ENCODE measurements at places on chromosomes 6 and 20.

GRCh38 chr20:51396365-51396909 is 146.1 kb downstream of the NFATC2 start:
- DNase-seq = no peak

- DNase-seq = no peak
These were observed 80.8 kb downstream of the BMP6 start for GRCh38 chr6:7806711-7807110.

GRCh38 chr6:31125162-31125561 is 4.9 kb upstream of the CDSN start:
- no peak for DNase-seq

DNA sequence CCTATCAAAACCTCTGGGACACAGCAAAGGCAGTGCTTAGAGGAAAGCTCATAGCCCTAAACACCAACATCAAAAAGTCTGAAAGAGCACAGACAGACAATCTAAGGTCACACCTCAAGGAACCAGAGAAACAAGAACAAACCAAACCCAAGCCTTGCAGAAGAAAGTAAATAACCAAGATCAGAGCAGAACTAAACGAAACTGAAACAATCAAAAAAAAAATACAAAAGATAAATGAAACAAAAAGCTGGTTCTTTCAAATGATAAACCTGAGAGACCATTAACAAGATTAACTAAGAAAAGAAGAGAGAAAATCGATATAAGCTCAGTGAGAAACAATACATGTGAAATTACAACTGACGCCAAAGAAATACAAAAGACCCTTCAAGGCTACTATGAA is 34.8 kb upstream of the RUNX2 start:
- DNase-seq = no peak

DNA sequence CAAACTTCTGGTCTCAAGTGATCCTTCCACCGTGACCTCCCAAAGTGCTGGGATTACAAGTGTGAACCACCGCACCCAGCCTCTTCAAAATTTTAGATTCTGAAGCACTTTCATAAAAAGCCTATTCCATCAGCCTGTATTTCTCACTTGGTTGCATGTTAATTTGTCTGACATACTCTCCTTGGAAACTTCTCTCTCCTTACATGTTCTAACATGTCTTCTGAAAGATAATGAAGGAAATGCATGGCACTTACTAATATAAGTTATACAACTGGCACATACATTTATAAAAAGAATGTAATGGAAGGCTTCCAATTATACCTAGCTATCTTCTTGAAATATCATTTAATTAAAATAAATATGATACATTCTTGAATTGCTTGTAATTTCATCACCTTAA is 597.5 kb downstream of the TBC1D32 start:
- DNase-seq = no peak

- DNase-seq = no peak
These were observed 89.4 kb downstream of the PDE10A start for GRCh38 chr6:165573671-165574070.

DNA sequence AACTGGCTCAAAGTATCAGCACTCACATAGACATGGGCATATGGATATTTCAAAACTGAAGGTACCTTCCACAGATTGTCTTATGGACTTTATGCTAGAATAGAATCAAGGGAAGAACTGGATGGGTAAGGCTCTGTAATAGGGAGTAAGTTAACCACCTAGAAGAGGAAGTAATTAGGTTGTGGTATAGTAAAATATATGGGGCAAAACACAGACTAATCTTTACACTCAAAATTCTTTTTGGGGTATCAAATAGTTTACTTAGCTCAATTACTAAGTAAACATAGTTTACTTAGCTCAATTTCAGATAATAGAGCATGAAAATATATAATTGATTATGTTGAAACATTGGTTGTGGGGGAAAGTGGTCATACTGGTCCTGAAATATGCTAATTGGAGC is 94.2 kb upstream of the ATXN1 start:
- DNase-seq = no peak

GRCh38 chr6:19478992-19479391 is 358.2 kb upstream of the ID4 start:
- no peak for DNase-seq

DNA sequence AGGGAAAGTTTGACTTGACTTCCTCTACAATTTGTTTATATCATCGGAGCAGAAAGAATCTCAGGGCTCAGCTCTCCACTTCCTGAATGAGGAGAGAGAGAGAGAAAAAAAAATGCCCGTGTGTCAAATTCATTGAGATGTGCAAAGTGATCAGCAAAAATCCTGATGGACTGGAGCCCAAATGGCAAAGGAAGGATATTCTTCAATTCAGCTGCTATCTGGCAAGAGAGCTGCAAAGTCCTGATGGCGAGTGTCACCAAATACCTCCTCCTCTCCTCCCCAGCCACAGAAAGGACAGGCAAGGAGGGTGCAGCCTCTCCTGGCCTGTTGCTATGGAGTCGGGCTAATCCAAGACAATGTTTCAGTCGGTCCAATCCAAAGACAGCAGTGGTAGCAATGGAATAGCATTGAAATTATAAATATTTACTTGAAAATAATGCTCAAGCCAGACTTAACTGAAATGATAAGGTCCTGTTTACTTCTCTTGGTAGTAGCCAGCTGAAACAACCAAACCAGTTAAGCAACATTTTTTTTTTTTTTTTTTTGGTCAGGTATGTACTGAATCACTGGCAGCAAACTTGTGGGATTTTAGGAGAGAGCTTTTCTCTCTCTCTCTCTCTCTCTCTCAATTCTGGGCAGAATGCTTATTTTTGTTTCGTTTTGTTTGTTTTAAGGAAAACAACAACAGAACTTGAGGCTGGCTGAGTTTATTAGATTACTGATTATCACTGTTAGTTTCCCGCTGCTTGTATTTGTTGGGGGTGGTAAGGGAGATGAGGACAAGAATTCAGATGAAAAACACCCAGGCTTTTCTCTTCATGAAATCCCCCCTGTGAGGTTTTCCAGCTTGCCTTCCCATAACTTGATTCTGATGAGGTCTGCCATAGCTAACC is 204.2 kb downstream of the BCAS1 start:
- no peak for DNase-seq

DNA sequence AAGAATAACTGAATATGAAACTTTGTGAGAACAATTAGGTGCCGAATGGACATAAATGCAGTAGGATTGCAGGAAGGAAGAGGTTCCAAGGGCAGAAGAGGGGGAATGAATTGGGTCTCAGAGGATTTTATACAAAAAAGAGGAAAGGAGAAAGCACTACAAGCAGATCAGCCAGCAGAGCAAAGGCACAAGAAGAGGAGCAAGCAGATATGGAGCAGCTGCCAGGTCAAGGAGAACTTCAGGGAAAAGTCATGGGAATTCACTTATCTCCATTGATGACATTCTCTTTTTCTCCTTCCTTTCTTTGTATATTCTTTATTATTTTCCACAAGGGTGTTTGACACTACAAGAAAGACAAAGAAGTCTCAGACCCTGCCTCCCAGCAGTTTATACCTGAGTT is 9.6 kb downstream of the DSE start:
- DNase-seq = no peak

- DNase-seq = no peak
These were observed 65.5 kb upstream of the BTN3A2 start for GRCh38 chr6:26299286-26300042.

DNA sequence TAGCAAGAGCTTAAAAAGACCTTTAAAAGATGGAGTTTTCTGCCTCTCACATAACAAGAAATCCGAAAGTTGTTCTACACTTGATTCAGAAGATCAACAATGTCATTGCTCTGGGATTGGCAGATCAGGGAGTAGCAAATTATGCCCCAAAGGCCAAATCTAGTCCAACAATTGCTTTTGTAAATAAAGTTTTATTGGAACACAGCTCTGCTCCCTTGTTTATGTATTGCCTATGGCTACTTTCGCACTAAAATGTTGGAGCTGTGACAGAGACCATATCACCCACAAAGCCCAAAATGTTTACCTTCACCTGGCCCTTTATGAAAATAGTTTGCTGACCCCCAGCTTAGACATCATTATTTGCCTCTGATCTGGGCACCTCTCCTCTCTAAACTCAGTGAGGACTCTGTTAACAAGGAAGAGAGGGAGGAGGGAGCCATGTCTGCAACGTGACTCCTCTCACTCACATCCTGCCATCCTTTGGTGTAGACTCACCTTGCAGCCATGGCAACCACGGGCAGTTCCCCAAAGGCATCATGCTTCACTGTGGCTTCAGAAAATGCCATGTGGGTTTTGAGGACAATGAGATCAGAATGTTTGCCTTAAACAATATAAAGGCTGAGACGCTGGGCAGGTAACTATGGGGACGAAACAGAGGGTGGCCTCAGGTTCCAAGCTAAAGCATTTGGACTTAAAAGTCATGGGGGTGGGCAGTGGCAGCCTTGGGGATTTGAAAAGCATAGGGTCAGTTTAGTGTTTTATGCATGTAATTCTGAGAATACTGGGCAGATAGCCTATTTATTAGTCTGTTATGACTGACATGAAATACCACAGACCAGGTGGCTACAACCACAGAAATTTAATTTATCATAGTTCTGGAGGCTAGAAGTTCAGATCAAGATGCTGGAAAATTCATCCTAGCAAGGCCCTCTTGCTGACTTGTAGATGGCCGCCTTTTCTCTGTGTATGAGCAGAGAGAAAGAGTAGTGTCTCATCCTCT is 149.7 kb upstream of the TNFAIP3 start:
- no peak for DNase-seq

GRCh38 chr6:3516092-3516491 is 59.2 kb upstream of the SLC22A23 start:
- no peak for DNase-seq

- no peak for DNase-seq
These were observed 59.6 kb upstream of the EIF2S2 start for GRCh38 chr20:34171640-34172039.

GRCh38 chr20:8547035-8547650 is 415.1 kb downstream of the PLCB1 start:
- DNase-seq = no peak

GRCh38 chr20:49207076-49207475 is 12.1 kb upstream of the DDX27 start:
- DNase-seq = no peak

DNA sequence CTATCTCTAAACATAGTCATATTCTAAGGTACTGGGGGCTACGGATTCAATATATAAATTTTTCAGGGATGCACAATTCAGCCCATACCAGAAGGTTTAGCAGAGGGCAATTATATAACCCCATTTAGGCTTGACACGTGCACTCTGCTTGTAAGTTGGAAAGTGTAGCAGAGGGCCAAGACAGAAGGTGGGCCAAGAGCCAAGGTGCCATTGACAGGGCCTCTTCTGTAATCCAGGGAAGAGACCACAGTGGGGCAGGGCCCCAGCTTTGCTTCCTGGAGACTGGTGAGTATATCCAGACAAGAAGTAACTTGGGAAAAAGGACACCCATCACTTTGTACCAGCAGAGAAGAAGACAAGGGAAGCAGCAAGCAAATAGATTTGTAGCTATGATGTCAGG is 672.4 kb upstream of the MARCKS start:
- DNase-seq = no peak

- no peak for DNase-seq
These were observed 10.2 kb downstream of the COL10A1 start for GRCh38 chr6:116115781-116116180.

DNA sequence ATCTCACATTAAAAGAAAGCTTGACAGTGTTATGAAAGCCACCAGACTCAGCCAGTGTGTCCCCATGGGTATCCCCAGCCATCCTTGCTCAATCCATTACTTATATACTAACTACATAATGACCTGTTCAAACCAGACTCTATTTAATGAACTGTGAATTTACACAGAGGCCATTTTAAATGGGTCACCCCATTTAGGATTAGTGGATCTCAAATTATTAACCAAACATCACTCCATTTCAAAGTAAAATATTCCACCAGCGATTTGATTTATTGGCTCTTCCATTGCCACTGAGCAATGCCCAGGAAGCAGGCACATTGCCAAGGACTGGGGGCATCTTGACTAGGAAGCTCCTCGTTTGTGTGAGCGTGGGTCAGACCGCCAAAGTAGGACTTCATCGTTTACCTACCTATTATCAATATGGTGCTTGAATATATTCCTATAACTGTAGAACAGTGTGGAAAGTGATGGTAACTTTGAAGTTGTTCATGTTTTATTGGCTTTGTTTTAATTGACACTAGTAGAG is 15.5 kb upstream of the NPEPL1 start:
- no peak for DNase-seq

- DNase-seq = no peak
These were observed 82.6 kb downstream of the INSM1 start for GRCh38 chr20:20450521-20450920.

- no peak for DNase-seq
These were observed 6.6 kb upstream of the TP53RK start for GRCh38 chr20:46695892-46696291.

DNA sequence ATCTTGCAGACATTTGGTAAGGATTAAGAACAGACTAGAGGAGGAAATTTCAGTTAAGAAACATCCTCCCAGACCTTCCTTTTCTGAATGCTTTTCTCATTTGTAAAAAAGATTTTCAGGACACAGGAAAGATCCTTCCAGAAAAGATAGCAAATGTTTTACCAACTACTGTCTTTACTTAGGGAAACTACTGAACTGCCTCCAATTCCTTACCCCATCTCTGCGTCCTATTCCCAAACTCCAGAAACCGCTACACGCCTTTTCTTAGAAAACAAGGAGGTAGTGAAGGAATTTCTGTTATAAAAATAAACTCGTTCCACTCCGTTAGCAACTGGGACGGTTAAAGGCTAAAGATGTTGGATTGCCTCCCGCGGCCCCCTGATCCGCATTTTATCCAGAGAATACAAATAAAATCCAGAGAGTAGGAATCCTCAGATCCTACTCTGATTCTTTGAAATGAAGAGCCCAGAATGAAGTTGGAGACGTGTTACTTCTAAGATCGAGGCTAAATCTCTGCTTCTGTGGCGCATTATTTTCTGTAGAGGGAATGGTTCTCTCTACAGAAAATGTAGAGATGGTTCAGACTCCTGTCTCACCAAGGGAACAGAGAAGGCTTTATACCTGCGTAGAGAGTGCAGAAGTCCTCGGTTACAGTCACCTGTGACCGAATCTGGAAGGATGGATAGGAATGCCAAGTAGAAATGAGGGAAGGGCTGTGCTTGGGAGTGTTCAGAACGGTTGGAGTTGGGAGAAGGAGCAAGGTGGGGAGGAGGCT is 133.0 kb downstream of the GPX5 start:
- DNase-seq = no peak

DNA sequence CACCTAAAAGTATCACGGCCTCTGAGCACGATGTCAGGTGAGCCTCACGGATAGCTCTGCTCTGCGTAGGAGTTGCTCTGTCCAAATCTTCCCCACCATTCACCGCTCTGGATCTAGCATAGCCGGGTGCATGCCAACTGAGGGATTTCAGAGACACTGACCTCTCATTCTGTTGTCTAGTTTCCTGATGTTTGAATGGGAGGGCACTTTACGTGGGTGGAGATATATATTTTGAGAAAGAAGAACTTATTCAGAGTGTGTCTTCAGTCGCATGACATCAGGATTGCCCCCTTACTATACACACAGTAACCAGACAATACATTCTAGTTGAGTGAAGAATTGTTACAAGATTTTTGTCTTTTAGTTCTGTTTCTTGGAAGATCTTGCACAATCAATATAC is 96.5 kb upstream of the CITED2 start:
- no peak for DNase-seq

GRCh38 chr20:21315138-21315537 is 12.0 kb downstream of the XRN2 start:
- DNase-seq = no peak
